M059J (cell line): ENCODE measurements at places on chromosomes 5 and 9.
A peak's percentile ranks its signal among the peaks of the same experiment; 100 is the strongest.

GRCh38 chr5:14379739-14380497 is 201.7 kb upstream of the OTULINL start:
- no peak for DNase-seq

DNA sequence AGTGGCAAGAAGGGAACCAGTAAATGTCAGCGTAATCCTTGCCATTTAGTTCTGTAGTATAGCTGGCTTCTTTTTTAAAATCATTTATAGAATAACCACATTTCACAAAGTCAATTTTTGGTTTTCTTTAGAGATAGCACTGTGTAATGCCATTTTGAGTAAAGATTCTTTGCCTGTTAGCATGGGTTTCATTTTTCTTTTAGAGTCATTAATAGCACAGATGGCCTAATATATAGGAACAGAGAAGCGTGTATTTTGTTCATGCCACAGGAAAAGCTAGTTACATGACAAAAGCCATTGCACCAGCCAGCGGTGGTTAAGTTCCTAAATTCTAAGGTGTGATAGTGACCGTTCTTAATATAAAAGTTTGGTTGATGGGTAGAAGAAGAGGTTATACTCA is 1363.9 kb downstream of the MAT2B start:
- DNase-seq = no peak

DNA sequence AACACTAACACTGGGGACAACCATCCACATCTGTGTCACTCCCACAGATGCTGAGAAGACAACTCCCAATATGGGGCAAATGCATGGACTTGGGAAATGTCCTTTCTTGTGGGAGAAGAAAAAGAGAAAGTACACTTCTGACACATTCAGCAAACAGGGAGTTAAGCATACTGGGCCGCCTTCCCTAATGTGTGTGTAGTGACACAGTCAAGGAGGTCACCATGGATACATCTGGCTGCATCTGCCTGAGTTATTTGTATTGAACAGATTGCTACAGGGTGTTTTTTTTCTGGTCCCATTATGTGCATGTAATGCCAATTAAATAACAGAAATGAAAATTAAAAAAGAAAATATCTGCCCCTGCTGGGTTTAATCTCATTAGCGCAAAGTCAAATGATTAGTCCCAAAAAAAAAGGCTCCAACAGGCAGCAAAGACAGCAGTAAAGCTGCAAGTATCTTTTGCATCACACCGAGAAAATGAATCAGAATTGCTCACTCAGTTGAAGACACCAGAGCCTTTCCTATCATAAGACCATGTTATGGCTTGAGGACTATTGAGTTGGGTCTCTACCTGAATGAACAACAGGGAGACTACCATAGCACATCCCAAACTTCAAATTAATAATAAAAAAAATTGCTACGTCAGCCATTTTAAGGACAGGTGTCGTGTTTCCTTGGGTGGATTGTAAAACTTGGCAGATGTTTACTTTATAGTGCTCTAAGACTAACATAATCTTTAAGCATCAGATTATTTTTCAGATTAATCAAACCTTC is 395.9 kb downstream of the DTWD2 start:
- no peak for DNase-seq

- peak; percentile 51 for DNase-seq
These were observed 19.7 kb downstream of the WWC1 start for GRCh38 chr5:168311061-168311566.

GRCh38 chr9:107431461-107431860 is 58.1 kb downstream of the KLF4 start:
- no peak for DNase-seq

GRCh38 chr5:151820903-151821302 is 49.1 kb downstream of the G3BP1 start:
- no peak for DNase-seq

DNA sequence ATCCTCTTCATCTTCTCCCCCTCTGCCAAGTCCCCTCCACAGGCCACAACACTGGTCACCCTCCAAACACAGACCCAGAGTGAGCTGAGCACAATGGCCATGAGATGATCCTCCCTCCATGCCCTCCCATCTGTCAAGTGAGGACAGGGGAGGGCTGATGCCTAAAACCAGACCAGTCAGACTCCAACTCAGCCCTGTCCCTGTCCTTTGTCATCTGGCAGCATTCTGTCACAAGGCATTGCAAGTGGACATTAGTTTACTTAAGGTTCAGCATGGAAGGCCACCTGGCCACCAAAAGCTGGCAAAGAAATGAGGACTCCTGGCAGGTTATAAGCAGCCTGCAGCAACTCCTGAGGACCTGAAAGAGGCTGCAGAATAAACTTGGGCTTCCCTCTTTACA is 136.2 kb upstream of the SLC30A5 start:
- DNase-seq = no peak
